ENCODE measurements at places on chromosomes 13 and 19. TPM values are rescaled to one million over a fixed set of nuclear protein-coding genes. Genes with fewer than 3 reads are reported as not detected.

Gene CYP2F1
- not detected for total RNA-seq

Gene GFY
- not detected for total RNA-seq

Gene COX7A1
- 2.1 TPM for total RNA-seq

Gene SYNGR4
- not detected for total RNA-seq

Gene IGFL1
- not detected for total RNA-seq

Gene KCNK6
- 0.33 TPM for total RNA-seq

Gene CLEC17A
- not detected for total RNA-seq

Data from melanocyte of skin (primary cell).